ENCODE measurements at places on chromosomes 3 and 15. TPM values are rescaled to one million over a fixed set of nuclear protein-coding genes. Genes with fewer than 3 reads are reported as not detected.

DNA sequence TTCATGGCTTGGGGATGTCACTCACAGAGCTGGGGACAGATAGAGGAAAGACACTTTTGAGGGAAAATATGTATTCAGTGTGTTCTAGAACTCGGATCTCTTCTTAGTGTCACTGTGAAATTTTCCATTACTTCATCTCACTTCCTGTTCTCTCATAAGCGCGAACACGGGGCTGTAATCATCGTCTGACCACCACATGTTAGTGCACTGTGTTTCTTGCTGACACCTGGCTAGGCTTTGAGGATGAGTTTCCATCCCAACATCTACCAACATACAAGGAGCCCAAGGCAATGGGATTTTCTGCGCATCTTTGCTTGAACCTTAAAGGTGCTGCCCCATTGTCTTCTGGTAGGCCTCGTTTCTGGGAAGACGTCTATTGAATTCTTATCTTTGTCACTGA, 84.0 kb downstream of the LIPC start:
- no peak overlapping the region for H3K27ac ChIP-seq
- H3K4me1 ChIP-seq: peaks cover 13% of the 10 kb centered on the region
- H3K36me3 ChIP-seq: no peaks in the 10 kb centered on the region
- no peak overlapping the region for H3K4me3 ChIP-seq
- DNase-seq: no peak

DNA sequence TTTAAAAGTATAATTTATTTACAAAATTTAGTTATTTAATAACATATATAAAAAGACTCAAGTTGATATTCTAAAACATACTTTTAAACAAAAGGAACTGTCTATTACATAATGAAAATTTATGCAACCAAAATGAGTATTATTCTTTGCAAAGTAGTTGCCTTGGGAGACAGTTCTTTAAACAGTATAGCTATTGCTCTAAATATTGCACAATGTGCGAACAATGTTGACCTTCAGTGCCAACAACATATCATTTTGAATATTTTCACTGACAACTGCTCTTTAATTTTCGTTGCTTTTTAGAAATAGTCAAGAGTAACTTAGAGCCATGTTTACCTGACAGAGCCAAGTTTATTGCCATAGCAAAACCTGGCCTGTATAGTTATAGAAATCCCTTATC, 124.9 kb downstream of the ZBTB20 start:
- no peak overlapping the region for H3K27ac ChIP-seq
- DNase-seq: no peak
- H3K4me1 ChIP-seq: peaks cover 17% of the 10 kb centered on the region
- H3K27me3 ChIP-seq: no peaks in the 10 kb centered on the region
- H3K4me3 ChIP-seq: no peak overlapping the region

GRCh38 chr15:73716417-73716816, 32.2 kb downstream of the CD276 start:
- peaks cover 21% of the 10 kb centered on the region for H3K36me3 ChIP-seq
- no peaks in the 10 kb centered on the region for H3K27me3 ChIP-seq
- no peak overlapping the region for H3K4me3 ChIP-seq
- peaks cover 15% of the 10 kb centered on the region for H3K4me1 ChIP-seq
- DNase-seq: peak; percentile 89
- H3K27ac ChIP-seq: no peak overlapping the region

DNA sequence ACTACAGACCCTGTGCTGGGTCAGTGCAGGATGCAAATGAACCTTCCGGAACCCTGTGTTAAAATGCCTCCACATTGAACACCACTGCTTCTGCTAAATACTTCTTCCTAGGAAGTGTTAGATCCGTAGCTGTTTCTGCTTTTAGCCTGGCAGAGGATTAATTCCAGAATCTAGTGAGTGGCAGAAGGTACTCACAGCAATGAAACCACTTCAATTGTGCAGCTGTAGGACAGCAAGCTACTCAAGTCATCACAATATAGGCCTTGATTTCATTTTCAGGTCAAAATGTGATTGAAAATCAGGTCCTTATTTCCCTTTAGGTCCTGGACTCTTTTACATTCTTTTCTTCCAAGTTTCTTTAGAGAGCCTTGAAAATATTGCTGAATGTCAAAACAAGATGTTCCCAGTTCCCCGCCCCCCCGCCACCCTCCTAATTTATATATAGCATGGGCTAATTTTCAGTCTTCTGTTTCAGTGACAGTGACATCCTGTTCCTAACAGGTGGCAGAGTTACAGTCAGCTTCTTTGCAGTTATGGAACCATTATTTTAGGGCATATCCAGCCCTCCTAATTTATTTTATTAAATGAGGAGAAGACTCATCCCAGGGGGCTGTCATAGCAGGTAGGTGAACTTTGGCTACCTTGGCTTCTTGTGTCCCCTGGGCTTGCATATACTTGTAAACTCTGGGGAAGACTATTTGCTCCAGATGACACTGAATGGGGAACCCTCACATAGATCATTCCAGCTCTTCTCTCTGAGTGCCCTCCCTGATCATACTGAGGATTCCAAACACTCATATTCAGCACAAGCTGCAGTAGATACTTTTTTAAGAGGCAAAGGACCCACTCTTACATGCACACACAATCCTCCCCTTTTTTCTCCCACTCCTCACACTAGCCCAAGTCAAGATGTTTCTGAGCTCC, 28.0 kb upstream of the ARNT2 start:
- no peak for DNase-seq
- H3K27ac ChIP-seq: no peak overlapping the region
- H3K36me3 ChIP-seq: no peaks in the 10 kb centered on the region
- no peaks in the 10 kb centered on the region for H3K27me3 ChIP-seq
- no peaks in the 10 kb centered on the region for H3K4me1 ChIP-seq

SOX14 gene
- total RNA-seq: not detected

TGM4 gene
- not detected for total RNA-seq

Data from lower lobe of right lung (tissue), 2 donors.